ENCODE measurements at places on chromosomes 12 and 14.

DNA sequence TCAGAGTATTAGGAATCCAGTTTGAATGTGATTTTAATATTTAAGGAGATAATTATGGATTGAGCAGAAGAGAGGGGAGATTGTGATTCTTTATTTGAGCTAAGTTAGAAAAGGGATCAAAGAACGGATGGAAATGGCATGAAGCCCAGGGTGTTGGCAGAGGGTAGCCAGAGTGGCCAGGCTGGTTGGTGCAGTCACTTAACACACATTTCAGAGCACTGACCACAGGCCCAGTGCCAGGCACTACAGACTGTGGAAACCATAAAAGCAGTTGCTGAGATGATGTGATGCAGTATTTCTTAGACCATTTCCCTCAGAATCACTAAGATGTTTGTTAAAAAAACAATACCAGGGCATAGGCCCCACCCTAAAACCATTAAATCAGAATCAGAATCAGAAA lies 167.7 kb upstream of the AMIGO2 start:
- no peak for DNase-seq

GRCh38 chr12:89709995-89710872 lies 1.6 kb upstream of the ATP2B1 start:
- no peak for DNase-seq

- no peak for DNase-seq
Measured at GRCh38 chr14:39861229-39861600, 429.0 kb upstream of the FBXO33 start.

GRCh38 chr14:73816393-73816816 lies 35.2 kb upstream of the PTGR2 start:
- DNase-seq: no peak

- DNase-seq: no peak
Measured at GRCh38 chr12:19572920-19573558, 133.7 kb downstream of the AEBP2 start.

DNA sequence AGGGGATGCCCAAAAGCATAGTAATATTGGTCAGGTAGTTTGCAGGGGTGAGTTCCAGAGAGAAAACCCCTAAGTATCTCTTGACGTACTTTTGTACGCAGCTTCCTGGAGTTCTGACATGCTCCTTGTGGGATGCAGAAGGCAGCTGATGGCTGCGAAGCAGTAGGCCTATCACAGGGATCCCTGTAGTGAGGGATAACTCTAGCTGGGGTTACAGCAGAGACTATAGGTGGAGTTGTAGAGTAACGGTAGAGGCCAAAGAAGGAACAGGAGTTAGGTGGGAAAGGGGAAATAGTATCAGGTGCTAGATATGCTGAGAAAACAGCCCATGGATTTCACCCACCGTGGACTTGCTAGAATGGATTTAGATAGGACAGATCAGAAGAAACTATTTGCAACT lies 37.3 kb downstream of the MGST1 start:
- no peak for DNase-seq

- DNase-seq: no peak
Measured at GRCh38 chr12:122030424-122031035, 8.8 kb downstream of the BCL7A start.

- DNase-seq: no peak
Measured at GRCh38 chr14:80944861-80945617, 3.5 kb upstream of the CEP128 start.

GRCh38 chr14:69115407-69116185 lies 37.3 kb downstream of the DCAF5 start:
- DNase-seq: no peak

DNA sequence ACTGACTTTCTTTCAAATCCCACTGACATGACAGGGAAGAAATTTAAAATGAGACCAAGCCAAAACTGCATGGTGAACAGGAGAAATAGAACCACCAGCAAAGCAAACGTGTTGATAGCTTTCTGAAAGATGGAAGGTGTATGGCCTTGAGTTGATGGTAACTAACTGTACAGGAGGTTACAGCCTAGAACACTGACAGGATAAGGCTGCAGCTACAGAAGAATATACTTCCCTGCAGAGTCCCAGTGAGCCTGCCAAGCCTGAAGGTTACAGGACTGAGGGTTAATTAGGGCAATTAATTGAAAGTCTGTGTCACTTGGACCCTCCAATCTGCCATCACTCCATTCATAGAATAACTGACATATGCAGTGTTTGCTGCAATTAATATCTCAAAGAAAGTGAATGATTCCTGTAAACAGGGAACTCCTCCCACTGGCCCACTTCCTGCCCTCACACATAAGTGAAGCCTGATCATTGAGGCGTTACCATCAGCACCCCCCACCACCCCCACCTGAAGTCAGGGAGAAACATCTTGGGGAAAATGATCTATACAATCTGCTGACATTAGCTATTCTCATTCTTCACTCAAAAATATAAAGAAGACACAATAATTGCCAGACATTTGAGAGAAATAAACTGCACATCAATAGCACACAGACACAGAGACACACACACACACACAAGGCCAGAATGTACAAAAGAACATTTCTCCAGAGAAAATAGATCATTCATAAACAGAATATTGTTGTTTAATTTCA lies 73.4 kb downstream of the GTF2A1 start:
- no peak for DNase-seq

- DNase-seq: no peak
Measured at GRCh38 chr14:94655169-94655710, 43.0 kb downstream of the SERPINA3 start.

GRCh38 chr14:81269979-81270375 lies 49.2 kb upstream of the GTF2A1 start:
- no peak for DNase-seq

- DNase-seq: no peak
Measured at GRCh38 chr12:92362126-92362525, 216.5 kb upstream of the BTG1 start.

DNA sequence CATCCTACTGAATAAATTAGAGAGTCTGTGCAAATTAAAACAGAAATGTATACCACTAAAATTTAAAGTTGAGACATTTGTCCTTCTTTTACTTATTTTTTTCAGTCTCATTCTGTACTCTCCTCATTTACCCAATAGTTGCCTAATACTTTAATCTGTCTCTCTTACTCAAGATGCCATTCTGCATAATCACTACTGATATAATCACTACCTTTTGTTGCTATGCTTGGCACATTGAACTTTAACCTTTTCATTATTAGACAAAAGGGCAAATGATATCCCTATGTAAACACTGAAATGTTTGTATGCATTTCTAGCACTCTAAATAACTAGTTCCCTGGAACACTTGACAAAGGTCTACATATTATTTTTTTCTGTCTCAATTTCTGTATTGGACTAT lies 1108.3 kb upstream of the FLRT2 start:
- no peak for DNase-seq
